ENCODE measurements at places on chromosomes 16 and 17. TPM values are rescaled to one million over a fixed set of nuclear protein-coding genes. Genes with fewer than 3 reads are reported as not detected.

The CTRL gene
- total RNA-seq = 1.5 TPM

The TRPV3 gene
- total RNA-seq = 0.44 TPM

The TMIGD1 gene
- not detected for total RNA-seq

The CCL5 gene
- total RNA-seq = 2.0 TPM

The LGALS9C gene
- total RNA-seq = not detected

The FOXL1 gene
- total RNA-seq = 1.3 TPM

The PYY gene
- total RNA-seq = not detected

The NOXO1 gene
- total RNA-seq = 0.29 TPM

The ASGR1 gene
- total RNA-seq = 1.5 TPM

The CHST4 gene
- total RNA-seq = 0.08 TPM

The ABCA10 gene
- total RNA-seq = 0.22 TPM

The TNK1 gene
- 1.3 TPM for total RNA-seq

The SYT17 gene
- 11.6 TPM for total RNA-seq

The FSCN2 gene
- total RNA-seq = 0.68 TPM

The SP6 gene
- 2.8 TPM for total RNA-seq

The CCL4 gene
- total RNA-seq = not detected

The HOXB4 gene
- 0.08 TPM for total RNA-seq

The DNAH17 gene
- total RNA-seq = 1.5 TPM

The KRT23 gene
- total RNA-seq = not detected

The ALOX12 gene
- not detected for total RNA-seq

The ZPBP2 gene
- not detected for total RNA-seq

The PTX4 gene
- not detected for total RNA-seq

The CCDC43 gene
- total RNA-seq = 31.6 TPM
